ENCODE measurements at places on chromosomes 4 and X.

DNA sequence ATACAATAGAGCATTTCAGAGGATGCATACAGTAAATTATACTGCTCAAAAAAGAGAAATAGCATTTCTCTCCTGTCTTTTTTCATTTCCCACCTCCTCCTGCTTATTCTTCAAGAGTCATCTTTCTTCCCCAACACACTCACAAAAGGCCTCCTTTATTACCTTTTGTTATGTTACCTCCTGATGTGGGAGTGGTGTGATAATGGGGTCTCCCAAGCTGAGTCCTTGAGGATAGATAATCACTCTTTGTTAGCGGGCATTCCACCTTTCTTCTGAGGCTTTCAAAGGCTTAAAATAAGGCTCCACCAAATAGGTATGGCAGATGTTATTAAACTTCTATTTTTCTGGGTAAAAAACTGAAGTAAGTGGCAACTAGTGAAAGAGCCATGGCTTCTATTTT, 159.8 kb downstream of the CPEB2 start:
- DNase-seq: no peak

GRCh38 chr4:112361181-112361791, 64.1 kb downstream of the ALPK1 start:
- DNase-seq: no peak

GRCh38 chr4:94926936-94927335, 169.2 kb downstream of the BMPR1B start:
- DNase-seq: no peak

DNA sequence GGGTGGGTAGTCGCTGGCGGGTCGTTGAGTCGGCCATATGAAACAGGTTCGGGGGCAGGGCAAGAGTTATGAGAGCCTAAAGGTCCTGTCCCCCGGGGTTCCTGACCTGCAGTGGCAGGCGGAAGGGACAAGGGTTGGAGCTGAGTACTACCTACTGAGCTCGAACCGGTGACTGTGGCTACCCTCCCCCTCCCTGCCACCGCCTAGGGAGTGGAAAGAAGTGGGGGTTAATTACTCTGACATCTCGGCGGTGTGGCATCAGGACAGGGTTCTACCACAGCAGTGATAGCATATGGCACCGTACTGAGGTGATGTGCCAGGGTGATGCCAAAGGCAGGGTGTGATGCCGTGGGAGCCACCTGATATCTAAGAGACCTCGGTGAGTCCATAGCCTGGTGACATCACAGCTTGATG, 307 bp downstream of the ATG4A start:
- DNase-seq: no peak

DNA sequence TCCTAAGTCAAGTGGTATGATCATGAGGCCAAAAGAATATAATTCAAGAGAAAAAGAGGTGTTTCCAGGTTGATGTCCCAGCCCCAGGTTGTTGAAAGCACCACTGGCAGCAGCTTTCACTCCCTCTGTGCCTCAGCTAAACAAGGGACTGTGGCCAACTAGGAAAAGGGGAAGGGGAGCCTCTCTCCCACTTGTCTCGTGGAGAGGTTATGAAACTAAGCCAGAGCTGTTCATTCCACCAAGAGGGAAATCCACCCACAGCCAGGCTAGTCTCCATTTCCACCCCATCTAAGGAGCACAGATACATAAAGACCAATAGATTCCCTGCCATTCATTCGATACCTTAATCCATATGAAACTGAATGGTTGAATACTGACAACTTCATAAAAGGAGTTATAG, 8.1 kb downstream of the ANXA5 start:
- DNase-seq: no peak

DNA sequence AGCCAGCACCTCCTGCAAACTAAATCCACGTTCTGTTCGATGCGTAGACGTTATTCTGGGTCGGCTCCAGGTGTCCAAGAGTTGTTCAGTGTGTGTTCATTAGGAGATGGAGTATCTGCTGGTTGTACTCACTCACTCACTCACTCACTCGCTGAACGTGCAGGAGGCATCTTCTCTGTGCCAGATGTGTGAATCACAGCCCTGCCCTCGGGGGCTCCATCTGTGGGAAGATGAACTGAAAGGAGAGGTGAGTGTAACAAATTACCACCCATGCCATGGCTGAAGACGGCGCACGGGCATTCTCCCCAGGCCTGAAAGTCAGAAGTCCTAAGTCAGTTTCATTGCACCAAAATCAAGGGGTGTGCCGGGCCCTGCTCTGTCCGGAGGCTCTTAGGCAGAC, 16.1 kb downstream of the NSG1 start:
- DNase-seq: no peak

GRCh38 chrX:34656467-34656841, 631 bp downstream of the TMEM47 start:
- no peak for DNase-seq

DNA sequence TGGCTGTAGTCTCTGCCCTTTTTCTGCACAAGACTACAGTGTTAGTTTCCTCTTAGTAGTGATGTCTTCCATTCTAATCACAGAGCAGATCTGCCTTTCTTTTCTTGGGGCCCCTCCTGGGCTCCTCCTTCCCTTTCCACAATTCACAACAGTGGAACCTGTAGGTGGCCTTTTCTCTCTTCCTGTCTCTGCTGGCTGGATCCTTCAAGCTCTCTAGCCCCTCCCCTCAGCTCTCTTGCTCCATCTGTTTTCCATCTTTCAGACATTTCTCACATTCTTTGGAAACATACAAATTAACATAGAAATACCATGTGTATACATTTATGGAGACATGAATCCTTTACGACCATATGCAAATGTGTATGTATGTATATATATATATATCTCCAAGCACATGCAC, 304 bp upstream of the SPIN2A start:
- DNase-seq: no peak

GRCh38 chr4:115844180-115844579, 730.8 kb upstream of the NDST4 start:
- DNase-seq: no peak

- no peak for DNase-seq
Measured at GRCh38 chr4:28879178-28879577, 1841.0 kb upstream of the PCDH7 start.

DNA sequence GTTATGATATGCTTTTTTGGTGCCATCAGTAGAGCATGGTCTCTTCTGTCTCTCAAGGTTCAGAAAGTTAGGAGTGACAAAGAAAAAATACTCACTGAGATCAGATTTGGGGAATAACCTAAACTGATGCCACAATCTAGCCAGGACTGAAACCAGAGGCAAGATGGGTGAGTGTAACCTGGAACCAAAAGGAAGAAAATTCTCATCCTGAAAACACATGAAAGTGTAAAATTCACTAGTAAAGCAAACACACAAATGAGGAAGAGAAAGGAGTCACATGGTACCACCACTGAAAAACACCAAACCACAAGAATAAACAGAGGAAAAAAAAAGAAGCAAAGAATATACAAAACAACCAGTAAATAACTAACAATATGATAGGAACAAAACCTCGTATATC, 96.4 kb downstream of the ANXA10 start:
- DNase-seq: no peak

GRCh38 chrX:153598541-153599191, at the start of gene CCNQ:
CCNQ (minus strand) TSS chrX:153599139; CDS start chrX:153599073, 66 bp downstream.
- DNase-seq: no peak

GRCh38 chrX:67781132-67781531, 237.3 kb downstream of the AR start:
- no peak for DNase-seq

DNA sequence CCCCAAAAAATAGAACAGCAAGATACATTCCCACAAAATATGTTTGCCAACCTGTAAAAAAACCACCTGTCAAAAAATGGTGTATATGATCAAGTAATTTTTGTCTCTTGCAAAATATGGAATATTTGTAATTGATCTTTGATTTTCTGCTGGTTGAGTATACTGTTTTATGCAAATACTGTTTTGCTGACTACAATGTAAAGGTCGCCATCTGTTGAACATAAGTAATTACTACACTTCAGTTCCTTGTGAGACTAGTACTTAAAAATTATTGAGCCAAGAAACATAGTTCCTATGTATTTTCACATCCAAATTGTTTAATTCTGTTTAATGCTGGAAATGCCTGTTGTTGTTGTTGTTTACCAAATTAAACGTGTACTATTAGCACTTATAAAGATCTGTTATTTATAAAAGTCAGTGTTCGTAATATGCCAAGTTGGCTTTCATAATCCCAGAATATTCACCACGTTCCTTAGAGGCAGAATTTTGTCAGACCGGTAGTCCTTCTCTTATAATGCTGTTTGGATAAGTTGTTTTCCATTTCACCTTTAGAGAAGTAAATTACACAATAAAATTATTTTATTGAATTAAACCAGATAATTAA, 144.2 kb downstream of the PDLIM5 start:
- DNase-seq: no peak

DNA sequence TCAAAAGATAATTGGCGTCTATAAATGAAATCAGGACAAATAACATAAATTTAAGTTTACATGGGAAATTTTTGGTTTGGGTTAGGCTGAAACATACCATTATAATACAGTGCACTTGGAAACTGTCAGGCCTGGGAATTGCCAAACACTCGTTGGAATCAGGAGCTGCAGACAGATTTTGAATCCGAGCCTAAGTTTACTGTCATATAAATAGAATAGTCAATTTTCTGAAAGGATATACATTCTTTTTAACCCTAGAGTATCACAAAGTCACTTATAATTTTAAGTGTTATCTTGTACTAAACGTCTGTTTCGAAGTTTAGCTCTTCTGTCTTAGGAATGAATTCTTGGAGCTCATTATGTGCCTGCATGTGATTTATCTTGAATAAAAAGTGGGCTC, 234.1 kb downstream of the VEGFC start:
- DNase-seq: no peak

DNA sequence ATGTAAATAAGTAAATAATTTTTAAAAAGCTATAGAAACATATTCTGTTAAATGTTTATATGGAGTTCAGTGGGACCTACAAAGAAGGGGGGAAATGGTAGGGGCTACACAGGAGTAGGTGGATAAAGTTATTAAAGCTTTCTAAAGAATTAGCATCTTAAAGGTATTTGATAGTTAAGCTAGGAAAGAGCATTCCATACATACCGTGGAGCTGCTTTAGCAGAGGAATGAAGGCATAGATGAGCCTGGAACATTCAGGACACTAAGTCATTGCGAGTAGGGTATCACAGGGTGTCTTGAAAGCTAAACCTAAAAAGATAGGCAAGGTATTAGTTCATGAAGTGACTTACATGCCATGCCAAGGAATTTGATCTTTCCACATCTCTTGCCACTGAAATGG, 60.4 kb downstream of the SLC10A6 start:
- DNase-seq: no peak

DNA sequence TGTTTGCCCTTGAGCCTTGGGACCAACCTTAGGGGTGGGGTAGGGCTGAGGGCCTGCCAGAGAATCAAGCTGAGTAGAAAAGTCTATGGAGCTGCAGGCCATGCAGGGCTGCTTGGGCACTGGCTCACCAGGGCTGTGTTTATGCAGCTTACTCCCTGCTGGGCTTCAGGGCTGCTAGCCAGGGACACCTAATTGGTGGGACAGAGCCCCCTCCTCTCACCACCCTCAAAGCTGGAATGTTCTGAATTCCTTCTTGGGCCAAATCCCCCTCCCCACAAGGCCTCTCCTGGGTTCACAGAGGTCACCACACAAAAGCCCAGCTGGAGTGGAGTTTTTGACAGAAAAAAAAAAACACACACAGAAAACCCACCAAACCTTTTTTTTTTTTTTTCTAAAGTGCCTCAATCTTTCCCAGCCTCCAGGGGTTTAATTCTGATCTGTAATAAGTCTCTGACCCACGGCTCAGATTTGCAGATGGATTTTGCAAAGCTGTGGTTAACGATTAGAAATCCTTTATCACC, at the start of gene CLDN2:
Gene CLDN2, plus strand, starts transcription at position 471 of the 521 bp plus-strand sequence. CDS start 7,827 bp downstream, outside the sequence.
- DNase-seq: no peak

DNA sequence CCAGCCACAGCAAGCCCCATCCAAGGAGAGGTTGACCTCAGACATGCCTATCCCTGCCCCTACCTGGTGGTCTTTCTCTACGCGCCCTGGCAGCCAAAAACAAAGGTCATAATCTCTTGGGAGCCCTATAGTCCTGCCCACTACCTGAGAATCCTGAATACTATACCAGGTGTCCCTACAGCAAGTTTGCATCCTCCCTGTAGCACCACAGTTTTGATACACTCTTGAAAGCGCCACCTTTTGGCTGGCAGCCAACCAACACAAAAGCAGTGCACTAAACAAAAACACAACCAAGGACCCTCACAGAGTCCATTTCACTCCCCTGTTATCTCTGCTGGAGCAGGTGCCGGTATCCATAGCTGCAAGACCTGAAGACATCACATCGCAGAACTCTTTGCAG, 523.8 kb upstream of the CPEB2 start:
- DNase-seq: no peak

DNA sequence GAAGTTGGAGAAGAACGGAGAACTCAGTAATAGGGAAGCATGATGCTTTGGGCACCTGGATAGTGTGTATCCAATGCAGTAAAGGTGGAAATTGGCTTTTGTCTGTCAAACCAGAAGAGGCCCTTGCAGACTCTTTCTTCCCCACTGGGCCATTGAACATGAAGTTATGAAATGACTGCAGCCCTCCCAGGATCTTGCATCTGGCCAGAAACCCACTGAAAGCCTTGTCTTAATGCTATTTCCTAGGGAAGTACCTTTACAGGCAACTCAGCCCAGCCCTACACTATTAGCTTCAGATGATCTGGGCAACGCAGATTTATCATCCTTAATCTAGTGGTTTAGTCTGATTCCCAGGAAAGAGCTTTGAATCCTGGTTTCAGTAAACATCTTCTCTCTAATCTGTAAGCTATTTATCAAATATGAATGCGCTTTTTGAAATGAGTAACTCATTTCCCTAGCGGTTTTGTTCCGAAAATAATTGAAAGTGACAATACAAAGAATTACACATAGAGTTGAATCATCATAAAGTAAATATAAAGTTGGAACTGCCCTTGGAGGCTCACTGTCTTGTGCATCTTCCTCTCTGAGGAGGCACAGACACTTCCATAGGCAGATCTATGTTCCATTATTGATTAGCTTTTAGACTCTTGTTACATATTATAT, 464.1 kb downstream of the IDS start:
- no peak for DNase-seq
